ENCODE measurements at places on chromosomes 11 and 22.
A peak's percentile ranks its signal among the peaks of the same experiment; 100 is the strongest.

DNA sequence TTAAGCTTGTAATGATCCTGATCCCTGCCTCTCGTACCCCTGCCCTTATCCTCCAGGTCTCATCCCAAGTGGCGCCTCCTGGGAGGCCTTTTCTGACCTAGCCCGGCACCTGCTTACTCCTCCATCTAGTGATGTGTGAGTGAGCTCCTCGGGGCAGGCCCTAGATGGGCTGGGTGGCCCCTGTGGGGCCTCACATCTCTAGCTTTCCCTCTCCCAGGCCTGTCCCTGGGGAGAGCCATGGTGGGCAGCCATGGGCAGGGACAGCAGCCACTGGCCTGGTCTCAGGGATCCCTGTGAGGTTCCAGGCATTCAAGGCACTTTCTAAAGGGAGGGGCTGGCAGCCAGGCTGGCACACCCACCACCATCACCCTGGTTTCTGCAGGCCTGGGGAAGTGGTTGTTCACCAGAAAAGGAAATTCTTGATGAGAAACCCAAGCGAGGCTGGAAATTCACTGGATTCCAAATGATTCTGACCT is 27.9 kb downstream of the GNAZ start:
- ATAC-seq: no peak

- no peak for ATAC-seq
Observed at GRCh38 chr11:131916638-131917037, 546.2 kb downstream of the NTM start.

GRCh38 chr11:103805688-103806009 is 230.8 kb upstream of the DDI1 start:
- no peak for ATAC-seq

GRCh38 chr11:126722956-126723664 is 277.5 kb downstream of the KIRREL3 start:
- no peak for ATAC-seq

- ATAC-seq: no peak
Observed at GRCh38 chr11:29956076-29956556, 60.7 kb downstream of the KCNA4 start.

GRCh38 chr11:65181569-65182257 is at the start of gene CAPN1:
Gene CAPN1 (plus strand): TSS chr11:65181928. CDS start chr11:65182702, 774 bp downstream.
- peak; percentile 87 for ATAC-seq

- no peak for ATAC-seq
Observed at GRCh38 chr11:125935056-125935455, 10.8 kb upstream of the VSIG10L2 start.

DNA sequence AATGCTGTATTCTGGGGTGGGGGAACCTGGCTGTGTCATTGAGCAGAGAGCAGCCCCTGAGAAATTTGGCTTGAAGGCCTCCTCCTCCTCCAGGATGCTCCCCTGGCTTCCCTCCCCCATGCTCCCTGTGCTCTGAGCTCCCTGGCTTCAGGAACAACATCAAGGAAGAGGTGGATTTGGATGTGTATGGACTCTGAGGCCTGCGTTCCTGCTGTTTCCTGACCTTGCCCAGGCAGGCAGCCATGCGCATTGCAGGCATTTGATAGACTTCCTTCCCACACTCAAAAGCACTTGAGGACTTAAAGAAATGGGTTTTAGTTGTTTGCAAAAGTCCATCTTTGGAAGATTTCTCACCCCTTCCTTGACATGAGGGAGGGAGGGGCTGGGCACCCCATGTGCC is 1317.1 kb downstream of the BRD1 start:
- ATAC-seq: no peak

DNA sequence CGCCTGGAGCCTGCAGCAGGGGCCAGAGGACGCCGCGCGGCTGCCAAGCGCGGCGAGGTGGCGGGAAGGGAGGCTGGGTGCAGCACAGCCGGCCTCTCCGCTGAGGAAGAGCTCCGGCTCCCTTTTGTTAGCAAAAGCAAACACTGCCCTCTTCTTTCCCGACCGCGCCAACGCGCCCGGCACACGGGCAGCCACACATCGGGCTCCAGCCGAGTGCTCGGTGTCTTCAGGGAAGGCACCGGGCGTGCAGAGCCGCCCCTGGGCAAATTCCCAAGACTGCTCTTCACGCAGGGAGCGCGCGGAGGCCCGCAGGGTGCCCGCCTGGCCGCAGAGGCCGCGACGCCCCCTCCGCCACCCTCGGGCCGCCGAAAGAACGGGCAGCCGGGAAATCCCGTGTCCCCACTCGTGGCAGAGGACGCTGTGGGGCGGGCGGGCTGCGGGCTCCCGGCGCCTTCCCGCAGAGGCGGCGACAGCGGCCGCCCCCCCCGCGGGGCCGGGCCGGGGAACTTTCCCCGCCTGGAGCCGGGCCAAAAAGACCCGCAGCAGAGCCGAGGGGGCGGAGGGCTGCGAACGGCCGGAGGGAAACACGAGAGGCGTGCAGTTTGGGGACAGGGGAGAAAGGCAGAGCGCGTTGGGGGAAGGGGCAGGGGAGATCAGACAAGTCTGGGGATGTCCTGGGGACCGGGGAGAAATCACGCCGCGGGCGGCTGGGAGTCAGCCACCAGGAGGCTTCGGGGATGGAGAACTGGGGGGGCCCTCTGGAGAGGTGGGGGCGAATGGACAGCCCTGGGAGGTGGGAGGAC is 931 bp downstream of the CADM1 start:
- no peak for ATAC-seq

DNA sequence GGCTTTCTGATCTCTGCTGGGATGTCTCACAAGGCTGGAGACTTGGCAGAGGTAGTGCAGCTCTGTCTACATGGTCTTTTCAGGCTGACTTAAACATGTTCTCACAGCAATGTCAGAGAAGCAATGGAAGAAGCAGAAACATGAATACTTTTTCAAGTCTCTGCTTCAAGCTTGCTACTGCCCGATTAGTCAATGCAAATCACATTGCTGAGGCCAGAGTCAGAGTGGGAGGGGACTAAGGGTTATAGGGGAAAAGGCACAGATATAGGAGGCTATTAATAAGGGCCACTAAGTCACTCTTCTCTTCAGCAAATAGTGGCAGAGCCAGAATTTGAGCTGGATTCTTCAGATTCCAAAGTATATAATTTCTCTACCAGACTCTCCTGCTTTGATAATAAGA is 390.5 kb downstream of the TMEM135 start:
- no peak for ATAC-seq

DNA sequence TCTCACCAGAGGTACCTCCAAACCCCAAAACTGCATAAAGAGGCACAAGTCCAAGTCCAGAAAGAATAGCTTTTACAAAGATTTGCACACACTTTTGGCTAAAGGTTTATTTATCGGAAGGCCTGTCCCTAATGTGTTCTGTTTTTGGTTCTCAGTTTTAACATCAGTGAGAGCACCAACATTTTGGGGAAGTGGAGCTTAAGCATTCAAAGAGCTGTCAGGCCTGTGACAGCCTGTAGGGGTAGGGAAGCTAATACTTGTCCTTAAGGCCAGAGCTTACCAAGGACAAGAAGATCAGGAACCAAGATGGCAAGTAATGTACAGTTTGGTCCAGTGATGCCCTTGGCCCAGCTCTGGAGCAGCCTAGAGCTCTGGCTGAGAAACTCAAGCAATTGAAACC is 38.9 kb upstream of the SCUBE2 start:
- ATAC-seq: no peak

GRCh38 chr11:116445108-116446047 is 327.4 kb downstream of the BUD13 start:
- no peak for ATAC-seq

DNA sequence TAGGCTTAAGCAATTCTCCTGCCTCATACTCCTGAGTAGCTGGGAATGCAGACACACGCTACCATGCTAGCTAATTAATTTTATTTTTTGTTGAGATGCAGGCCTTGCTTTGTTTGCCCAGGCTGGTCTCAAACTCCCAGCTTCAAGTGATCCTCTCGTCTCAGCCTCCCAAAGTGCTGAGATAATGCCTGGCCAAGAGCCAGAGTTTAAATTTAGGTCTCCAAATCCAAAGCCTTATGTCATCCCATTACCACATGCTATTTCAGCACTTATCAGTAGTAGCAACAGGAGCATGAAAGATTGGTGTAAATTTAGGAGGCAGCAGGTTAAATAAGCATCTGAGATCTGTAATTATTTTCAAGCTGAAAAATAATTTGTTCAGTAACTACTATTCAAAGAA is 326.1 kb upstream of the ANO5 start:
- ATAC-seq: no peak

DNA sequence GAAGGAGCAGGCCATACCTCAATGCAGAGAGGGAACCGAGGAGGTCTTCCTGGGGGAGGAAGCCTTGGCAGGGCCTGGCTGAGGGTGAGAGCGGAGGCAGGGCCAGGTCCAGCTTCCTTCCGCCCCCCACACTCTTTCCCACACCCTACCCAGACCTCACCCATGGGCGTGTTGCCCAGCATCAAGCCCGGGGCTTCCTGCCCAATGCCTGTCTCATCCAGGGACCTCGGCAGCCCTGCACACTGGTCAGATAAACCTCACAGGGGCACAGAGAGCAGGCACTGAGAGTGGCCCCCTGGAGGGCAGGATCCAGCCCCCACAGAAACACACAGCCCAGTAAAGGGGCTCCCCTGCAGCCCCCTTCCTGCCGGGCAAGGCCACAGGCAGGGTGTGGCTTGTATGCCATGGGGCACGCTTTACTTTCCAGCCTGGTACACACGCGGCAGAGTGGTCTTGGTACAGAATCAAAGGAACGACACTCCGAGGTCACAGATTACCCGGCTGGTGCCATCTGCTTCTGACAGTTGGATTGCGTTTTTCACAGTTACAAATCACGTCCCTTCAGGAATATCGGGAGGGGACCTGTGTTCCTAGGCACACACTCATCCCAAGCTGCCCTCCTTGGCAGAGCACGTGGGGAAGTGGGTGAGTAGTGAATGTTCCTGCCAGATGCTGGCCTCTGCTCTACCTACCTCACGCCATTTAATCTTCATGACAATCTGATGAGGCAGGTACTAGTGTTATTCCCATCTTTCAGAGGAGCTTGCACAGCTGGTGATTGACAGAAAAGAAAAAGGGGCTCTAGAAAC is 20.0 kb upstream of the CD5 start:
- ATAC-seq: no peak

- ATAC-seq: no peak
Observed at GRCh38 chr11:97962758-97963157, 1058.0 kb upstream of the CNTN5 start.

GRCh38 chr22:49703990-49704344 is 123.7 kb downstream of the BRD1 start:
- ATAC-seq: no peak

- ATAC-seq: no peak
Observed at GRCh38 chr11:84250834-84251613, 964.9 kb upstream of the CCDC90B start.

DNA sequence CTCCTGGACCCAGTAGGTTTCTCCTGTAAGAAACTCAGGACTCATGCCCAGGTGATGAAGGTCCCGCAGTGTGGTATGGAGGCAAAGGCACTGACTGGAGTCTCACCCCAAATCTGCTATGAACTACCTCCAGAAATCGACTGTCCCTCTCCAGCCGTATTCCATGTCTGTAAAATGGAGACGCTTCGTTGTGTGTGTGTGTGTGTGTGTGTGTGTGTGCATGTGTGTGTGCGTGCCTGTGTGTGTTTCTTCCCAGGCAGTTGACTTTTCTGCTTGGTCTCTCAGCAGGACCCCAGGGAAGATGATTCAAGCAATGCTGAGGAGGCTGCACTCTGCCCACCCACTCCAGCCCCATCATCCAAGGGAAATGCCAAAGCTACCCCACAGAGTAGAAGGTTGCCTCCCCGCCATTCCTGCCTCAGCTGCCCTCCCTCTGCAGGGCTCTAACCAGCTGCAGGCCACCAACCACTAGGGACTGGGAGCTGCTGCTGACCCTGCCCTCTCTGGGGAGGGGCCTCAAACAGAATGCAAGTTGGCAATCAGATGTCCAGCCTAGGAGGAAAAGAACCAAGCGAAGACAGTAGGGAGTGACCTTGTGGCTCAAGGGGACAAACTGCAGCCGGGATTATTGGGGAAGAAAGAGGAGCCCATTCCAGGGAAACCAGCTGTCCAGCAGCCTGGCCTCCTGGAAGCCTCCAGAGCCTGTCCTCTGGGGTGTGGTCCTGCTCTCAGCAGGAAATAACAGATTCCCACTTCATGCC is 56.2 kb downstream of the SLC22A12 start:
- ATAC-seq: no peak

- ATAC-seq: peak; percentile 88
Observed at GRCh38 chr22:18001040-18001893, 23.1 kb downstream of the MICAL3 start.

- no peak for ATAC-seq
Observed at GRCh38 chr11:46889251-46889650, 29.1 kb downstream of the LRP4 start.

- no peak for ATAC-seq
Observed at GRCh38 chr11:8793114-8793777, 110.7 kb downstream of the RPL27A start.

GRCh38 chr11:46658259-46658658 is 40.9 kb downstream of the ATG13 start:
- ATAC-seq: no peak

DNA sequence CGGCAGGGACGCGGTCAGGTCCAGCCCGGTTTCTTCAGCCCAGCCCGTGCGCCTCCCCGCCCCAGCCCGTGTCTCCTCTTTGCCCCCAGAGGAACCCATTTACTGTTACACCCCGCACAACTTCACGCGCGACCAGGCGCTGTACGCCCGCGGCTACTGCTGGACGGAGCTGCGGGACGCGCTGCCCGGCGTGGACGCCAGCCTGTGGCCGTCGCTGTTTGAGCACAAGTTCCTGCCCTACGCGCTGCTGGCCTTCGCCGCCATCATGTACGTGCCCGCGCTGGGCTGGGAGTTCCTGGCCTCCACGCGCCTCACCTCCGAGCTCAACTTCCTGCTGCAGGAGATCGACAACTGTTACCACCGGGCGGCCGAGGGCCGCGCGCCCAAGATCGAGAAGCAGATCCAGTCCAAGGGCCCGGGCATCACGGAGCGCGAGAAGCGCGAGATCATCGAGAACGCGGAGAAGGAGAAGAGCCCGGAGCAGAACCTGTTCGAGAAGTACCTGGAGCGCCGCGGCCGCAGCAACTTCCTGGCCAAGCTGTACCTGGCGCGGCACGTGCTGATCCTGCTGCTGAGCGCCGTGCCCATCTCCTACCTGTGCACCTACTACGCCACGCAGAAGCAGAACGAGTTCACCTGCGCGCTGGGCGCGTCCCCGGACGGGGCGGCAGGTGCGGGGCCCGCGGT is 6.5 kb downstream of the PANX2 start:
- no peak for ATAC-seq

DNA sequence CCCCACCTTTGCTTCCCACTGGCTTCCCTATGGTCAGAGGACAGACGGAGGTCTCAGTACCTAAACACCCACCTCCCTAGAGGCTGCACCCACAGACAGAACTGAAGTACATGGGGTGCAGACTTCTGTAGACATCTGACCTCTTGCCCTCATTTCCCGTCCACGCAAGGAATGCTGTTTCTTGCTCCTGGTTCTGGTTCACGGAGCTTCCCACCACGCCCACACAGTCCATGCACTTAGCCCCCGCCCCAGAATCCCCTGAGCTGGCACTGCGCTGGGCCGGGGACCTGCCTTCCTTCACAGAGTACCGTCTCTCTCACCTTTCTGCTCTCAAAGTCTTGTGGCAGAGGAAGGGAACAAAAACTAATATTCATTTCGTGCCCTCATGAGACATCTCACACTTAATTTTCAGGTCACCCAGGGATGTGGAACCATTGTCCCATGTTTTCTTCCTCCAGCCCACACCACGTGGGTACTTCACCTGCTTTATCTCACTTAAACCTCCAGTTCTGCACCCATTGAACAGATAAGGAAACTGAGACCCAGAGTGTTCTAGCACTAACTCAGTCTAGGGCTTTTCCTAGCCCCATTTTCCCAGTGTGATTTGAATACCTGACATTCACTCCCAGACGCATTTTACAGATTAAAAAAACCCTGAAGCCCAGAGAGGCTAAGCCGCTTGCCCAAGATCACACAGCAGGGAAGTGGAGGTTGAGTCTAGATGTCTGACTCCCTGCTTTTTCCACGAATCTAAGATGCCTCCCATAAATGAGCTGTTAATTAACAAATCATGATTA is 5.7 kb downstream of the TMPRSS6 start:
- no peak for ATAC-seq

Measured in activated CD4-positive, CD25-positive, alpha-beta regulatory T cell treated with anti-CD3 and anti-CD28 coated beads, Interleukin-2, amount 50 U/mL, for 24 hours (primary cell).